ENCODE measurements at places on chromosomes 7 and 10.

- no peak for DNase-seq
Observed at GRCh38 chr10:98367604-98368451, 47.2 kb downstream of the PYROXD2 start.

- DNase-seq: no peak
Observed at GRCh38 chr7:63027075-63027474, 971.6 kb upstream of the ZNF722 start.

DNA sequence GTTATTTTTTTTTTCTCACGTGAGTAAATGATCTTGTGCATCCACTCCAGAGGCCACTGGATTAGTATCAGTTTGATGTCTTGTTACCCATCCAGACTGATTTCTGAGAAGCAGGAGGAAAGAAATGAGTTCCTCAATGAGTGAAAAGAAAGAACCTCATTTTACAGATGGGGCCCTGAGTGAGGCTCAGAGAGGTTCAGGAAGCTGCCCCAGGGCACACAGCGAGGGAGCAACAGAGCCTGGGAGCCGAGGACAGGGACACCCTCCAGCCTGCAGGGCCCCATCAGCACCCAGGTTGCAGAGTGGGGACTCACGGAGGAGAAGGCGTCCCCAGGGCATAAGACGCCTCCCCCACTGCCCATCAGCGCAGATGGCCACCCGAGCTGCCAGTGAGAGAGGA lies 30.9 kb upstream of the TNRC18 start:
- DNase-seq: no peak

- DNase-seq: no peak
Observed at GRCh38 chr7:26912933-26913536, 48.6 kb upstream of the SKAP2 start.

DNA sequence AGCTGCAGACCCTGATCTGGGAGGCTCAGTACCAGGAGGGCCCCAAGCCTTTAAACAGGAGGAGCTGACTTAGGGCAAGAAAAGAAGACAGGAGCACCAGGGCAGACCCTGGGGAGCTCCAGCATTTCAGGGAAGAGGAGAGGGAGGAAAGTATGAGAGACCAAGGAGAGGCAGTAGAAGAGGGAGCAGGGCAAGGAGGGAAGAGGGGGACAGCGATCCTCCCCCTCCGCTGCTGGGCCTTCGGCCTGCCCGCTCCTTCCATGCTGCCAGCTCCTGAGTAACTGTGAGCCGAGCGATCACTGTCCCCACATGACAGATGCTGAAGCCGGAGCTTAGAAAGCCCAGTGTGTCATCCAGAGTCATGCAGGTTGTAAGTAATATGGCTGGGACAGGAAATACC lies 65.9 kb downstream of the ALOX5 start:
- no peak for DNase-seq

DNA sequence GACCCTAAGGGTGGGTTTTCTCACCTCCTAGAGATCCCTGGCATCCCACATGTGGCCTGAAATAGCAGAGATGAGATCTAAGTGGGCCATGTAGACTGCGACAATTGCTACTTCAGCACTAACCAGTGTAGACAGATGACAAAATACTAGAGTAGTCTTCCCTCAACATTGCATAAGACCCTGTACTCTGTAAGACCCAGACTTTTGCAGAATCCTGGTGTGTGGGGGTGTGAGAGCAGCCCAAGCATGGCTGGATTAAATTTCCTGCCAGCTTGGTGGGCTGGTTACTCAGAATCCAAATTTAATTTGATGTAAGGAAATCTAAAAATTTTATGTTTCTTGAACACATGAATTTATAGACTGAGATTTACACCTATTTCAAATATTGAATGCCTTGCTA lies 88.3 kb downstream of the ZNF365 start:
- no peak for DNase-seq

DNA sequence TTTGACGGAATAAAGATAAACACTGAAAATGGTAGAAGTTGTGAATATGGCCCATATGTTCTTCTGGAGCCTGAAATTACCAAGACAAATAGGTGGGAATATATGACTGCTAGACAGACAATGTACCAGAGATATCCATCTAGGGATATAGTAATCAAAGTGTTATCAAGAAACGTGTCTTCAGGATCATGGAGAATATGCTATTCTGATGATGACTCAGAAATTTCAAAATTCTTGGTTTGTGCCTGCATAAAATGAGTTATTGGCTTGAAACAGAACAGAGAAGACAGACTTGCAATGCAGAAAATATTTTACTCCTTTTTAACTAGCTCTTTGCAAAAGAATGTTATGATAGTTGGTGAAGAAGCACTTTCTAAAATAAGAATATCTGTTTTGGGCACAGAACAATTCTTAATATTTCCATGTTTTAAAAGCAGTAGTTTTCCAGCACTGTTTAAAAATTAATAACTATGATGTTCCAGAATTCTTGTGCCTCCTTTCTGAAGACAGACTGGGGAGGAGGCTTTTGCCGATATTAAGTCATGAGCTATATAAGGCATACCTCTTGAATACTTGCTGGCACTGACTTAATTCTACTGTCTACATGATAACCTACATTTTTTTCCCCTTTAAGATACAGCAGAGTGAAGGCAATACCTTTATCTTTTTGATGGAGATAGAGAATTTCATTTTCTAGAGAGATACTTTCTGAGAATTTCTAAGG lies 34.4 kb upstream of the CABCOCO1 start:
- peak; percentile 72 for DNase-seq

DNA sequence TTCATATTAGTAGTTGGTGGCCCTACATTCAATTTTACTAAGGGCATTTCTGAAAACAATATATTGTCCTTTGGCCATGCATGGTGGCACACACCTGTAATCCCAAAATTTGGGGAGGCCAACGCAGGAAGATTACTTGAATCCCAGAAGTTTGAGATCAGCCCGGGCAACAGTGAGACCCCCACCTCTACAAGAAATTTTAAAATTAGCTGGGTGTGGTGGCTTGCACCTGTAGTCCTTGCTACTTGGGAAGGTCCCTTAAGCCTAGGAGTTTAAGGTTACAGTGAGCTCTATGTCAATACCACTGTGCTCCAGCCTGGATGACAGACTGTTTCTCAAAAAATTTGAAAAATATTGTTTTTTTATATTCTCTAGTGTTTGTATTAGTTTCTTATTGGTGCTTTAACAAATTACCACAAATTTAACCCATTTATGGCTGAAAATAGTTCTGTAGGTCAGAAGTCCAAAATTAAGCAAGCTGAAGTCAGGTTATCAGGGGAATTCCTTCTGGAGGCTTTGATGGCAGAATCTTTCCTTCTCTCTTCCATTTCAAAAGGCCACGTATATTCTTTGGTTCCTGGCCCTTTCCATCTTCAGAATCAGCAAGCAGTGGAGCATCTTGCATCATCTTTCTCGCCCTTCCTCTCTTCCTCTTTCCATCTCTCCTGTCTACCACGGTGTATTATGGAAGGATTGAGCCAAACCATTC lies 12.4 kb downstream of the CBX3 start:
- no peak for DNase-seq

- peak; percentile 86 for DNase-seq
Observed at GRCh38 chr10:34288634-34289033, 526.5 kb downstream of the PARD3 start.

- peak; percentile 91 for DNase-seq
Observed at GRCh38 chr7:114481999-114482398, 67.4 kb downstream of the FOXP2 start.

Measured in bronchial epithelial cell (primary cell).